ENCODE measurements at places on chromosomes 1 and 21.

- no peak for DNase-seq
Observed at GRCh38 chr1:172395576-172395975, 24.9 kb upstream of the C1orf105 start.

DNA sequence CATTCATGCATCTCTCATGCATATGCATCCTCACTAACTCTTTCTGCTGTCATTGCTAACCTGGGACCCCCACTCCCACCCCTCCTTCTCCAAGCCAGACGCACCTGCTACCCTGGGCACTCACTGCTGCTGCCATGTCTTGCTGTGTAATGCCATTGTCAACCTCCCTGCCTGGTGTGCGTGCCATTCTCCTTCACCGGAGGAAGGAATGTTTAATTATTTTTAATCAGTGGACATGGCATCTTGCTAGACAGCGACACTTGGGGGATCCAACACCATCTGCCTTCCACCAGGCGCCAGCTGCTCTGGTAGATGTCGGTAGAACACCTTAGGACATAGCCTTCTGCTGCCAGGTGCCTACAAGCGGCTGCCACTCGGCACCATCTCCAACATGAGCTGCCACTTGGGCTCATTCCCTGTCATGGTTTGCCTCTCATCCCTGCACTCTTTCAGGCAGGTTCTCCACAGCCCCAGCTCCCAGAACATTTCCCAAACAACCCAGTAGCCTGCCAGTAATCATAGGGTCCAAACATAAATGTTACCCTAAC lies 306.9 kb downstream of the TTLL7 start:
- no peak for DNase-seq

DNA sequence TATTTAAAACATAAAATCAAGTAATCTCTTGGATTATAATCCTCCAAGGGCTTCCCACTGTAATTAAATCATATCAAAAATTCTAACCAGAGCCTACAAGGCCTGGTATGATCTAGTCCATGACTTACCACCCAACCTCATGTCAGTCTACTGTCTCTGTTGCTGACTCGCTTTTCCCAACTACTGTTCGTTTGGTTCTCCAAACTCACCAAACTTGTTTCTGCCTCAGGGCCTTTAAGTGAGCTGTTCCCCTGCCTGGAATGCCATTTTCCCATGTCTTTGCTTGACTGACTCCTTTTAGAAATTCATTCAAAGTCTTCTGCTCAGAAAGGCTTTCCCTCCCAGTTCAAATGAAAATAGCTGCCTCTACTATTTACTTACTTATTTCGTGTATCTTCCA lies 95.9 kb downstream of the ZC3H11B start:
- DNase-seq, result no peak

DNA sequence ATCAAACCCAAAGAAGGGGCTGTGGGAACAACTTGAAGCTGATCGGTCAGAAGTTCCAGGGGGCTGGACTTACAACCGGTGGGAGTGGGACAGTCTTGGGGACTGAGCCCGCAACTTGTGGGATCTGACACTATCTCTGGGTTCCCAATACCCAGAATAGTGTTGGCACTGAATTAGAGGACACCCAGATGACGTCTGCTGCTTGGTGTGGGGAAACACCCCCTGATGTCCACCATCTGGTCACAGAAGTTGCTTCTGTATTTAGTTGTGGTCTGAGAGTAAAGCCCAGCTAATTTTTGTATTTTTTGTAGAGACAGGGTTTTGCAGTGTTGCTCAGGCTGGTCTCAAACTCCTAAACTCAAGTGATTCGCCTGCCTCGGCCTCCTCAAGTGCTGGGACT lies 28.8 kb downstream of the SERBP1 start:
- DNase-seq, result no peak

DNA sequence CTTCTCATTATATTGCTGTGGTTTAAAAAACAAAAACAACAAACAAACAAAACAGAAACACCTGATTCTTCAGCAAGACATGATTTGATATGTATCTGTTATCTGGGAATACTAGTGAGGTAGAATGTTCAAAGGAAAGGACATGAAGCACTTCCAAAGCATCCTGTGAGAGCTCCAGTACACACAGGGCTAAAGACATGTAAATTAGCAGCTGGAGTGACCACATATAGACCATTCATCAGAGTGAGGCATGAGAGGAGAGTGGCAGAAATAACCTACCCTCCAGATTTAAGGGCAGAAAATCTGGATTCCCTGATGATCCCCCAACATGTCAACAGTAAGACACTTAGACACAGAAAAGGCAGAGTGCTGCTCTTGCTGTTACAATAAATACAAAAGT lies 260.5 kb upstream of the CHRM3 start:
- DNase-seq, result no peak

DNA sequence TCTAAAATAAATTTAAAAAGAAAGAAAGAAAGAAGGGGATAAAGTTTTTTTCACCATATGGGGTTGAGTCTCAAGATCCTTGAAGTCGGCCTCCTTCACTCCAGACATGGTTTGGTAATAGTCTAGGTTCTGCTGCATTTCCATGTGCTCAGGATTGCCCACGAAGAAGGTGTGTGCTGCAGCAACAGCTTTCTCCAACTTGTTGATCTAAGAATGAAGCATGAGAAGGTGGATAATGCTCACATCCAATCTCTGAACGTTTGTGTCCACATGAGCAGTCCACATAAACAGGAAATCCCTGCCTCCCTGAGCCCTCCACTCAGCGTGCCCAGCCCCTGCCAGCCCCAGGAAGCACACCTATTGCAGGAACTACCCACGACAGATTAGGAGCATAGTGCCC lies 4.6 kb downstream of the P3H1 start:
- DNase-seq, result no peak

- DNase-seq, result no peak
Observed at GRCh38 chr1:184437291-184437690, 50.5 kb downstream of the C1orf21 start.

- DNase-seq, result no peak
Observed at GRCh38 chr1:81126989-81127581, 673.6 kb upstream of the ADGRL2 start.

Data from stromal cell of bone marrow (primary cell).